ENCODE measurements at places on chromosomes 7 and 10.

- DNase-seq: no peak
Measured at GRCh38 chr10:100887761-100888296, 24.9 kb upstream of the SLF2 start.

DNA sequence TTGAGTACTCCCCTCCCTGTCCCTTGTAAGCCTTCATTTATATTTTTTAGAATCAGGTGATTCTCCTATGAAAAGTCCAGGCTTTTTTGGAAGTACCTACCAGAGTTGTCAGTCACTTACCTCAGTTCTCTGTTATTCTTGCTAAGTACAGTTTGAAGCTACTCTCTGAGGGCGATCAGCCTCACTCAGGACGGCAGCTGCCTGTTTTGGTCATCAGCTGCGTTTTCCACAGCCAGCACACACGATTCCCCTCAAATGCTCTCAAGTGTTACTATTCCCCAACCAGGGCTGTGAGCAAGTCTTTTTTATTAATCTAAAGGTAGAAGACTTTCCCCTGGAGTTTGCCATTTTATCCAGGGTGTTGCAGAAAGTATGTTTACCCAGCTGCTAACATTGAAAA, 328.6 kb downstream of the SUGCT start:
- no peak for DNase-seq

GRCh38 chr7:25578991-25579777, 350.9 kb upstream of the NPVF start:
- no peak for DNase-seq

GRCh38 chr7:115116773-115117715, 195.2 kb downstream of the MDFIC start:
- DNase-seq: no peak

DNA sequence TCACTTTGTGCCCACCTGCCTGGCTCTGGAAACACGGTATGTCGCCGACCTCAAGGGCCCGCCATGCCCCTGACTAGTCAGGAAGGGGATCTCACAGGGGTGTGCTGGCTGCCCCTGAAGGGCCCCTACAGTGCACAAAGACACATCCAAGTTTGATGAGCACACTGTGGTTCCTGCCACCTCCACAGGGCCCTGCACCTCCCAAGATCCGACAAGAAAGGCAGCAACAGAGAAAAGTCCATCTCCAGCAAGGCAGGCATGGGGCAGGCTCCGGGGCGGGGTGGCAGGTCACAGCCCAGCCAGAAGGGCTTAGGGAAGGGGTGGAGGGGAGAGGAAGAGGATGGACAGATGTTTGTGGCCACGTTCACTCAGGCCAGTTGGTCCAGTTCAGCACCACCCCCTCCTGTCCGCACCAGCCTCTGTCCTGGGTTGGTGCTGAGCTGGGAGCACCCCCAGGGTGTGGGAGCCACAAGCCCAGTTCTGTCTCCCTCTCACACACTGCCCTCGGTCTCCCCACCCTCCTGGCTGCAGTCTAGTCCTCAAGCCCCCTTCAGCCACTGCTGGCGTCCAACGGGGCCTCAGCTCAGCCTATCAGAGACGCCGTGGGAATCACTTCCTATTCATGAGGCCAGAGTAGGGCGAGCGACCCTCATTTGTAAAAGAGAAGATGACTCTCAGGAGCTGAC, 11.5 kb downstream of the DRGX start:
- DNase-seq: no peak

DNA sequence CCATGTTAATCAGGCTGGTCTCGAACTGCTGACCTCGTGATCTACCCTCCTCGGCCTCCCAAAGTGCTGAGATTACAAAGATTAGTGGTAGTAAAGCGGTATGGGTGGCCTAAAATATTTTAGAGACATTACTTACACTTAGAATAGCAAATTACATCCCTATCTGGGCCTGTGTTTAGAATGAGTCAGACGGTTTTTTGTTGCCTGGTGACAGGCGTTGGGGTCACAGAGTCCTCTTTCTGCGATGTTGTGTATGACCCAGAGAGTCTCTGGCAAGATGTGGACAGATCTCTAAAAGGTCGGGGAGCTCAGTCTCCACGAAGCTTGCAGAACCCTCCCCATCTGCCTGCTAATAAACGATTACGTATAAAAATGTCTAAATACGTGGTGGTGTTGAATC, 39.6 kb upstream of the PRKCQ start:
- no peak for DNase-seq

- DNase-seq: no peak
Measured at GRCh38 chr10:109987452-109988211, 20.2 kb upstream of the ADD3 start.

DNA sequence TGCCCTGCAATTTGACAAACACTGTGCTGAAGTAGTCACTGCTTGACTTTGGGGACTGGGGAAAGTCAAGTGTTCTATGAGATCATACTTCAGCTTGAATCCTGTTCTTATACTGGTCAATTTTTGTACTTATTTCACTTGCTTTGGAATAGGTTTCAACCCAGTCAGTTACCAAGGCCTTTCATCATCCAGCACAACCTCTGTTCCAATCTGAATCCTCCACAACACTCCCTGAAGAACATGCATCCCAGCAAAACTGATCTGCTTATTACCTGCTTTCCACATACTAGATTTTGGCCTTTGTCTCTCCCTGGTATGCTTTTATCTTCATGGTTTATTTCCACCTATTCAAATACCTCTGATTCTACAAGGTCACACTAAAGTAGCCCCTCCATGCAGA, 29.5 kb downstream of the DPY19L1 start:
- DNase-seq: no peak

DNA sequence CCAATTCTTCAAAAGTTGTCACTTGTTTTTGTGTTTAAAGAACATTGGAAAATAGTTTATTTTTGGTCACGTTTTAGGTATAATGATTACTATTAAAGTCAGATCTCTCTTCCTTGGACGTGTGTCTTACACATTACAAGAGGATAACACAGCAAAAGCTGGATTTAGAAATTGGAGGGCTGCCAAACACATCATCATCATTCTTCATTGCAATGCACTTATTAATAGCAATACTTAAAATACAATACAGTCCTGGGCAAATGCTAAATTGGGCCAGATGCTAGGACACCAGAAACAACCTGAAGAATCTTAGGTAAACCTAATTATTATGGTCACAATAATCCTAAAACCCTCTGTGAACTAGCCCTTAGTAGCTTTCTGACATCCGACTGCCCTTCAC, 303.6 kb downstream of the DGKB start:
- DNase-seq: no peak

DNA sequence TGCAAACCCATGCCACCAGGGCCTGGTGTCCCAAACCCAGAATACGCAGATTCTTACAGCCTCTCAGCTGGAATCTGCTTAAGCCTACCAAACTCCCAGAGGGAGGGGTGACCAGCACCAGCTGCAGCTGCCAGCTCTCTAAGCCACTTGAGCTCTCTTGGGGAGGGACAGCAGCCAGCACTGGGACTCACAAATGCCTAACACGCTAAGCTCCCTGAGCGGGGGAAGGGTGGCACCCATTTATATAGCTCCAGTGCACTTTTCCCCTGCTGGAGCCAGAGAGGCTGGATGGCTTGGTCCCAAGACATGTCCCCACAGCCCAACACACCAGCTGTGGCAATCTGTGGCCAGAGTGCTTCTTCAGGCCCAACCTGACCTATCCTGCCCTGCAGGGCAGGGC, 326.8 kb upstream of the NRG3 start:
- DNase-seq: no peak

DNA sequence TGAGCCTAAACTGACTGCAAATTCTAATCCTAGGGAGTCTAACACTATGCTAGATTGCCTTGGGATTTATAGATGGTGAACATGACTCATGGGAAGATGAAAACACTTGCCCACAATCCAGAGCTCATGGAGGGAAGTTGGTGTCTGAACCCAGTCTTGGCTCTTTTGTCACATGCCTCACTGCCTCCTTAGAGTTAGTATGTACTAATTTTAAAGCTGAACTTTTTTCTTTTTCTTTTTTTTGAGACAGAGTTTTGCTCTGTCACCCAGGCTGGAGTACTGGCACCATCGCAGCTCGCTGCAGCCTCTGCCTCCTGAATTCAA, 14.4 kb downstream of the MRPL32 start:
- no peak for DNase-seq

GRCh38 chr7:144903201-144903600, 67.3 kb upstream of the TPK1 start:
- DNase-seq: no peak

- DNase-seq: peak; percentile 46
Measured at GRCh38 chr10:103661198-103661950, 167.9 kb downstream of the NEURL1 start.

DNA sequence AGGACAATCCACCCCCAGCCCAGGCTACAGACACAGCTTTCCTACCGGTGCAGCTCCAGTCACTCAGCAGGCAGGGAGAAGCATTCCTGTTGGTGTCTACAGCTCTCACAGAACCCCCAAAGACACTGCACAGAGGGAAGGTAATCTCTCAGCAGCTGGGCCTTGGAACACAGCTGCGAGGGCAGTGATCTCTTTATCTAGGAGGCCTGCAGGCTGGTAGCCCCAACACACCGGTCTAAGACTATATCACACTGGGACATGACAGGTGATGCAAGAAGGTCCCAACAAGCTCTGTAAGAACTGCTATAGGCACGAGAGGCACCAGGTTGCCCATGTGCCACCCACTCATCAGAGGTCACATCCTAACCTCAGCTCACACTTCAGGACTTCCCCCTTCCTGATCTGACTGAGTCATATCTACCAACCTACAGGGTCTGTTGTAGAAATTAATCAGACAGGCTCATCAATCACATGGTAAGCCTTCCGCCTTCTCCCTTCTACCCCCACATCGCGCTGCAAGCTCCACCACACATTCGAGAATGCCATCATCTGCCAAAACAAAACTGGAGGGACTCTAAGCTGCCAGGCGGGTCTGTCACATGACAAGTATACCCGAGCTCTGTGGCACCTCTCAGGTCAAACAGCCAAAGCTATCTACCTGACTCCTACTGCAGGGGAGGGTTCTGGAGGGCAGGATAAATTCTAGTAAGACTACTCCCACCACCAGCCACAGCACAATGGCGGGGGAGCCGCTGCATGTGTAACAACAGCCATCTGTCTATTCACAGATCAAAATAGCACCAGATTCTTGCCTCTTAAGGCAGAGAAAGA, 26.1 kb downstream of the FAM53B start:
- peak; percentile 91 for DNase-seq

GRCh38 chr10:84214612-84215235, 10.6 kb downstream of the LRIT2 start:
- no peak for DNase-seq

- peak; percentile 74 for DNase-seq
Measured at GRCh38 chr10:110802551-110803238, 69.0 kb upstream of the PDCD4 start.

All from CD8-positive, alpha-beta memory T cell (primary cell).